Mammary microvascular endothelial cell (primary cell): ENCODE measurements at places on chromosomes 5 and 9. TPM values are rescaled to one million over a fixed set of nuclear protein-coding genes. Genes with fewer than 3 reads are reported as not detected.

The GMCL2 gene
- not detected in 2 replicates for total RNA-seq

The PCDHB10 gene
- 0.53 and 0.59 TPM in 2 replicates for total RNA-seq

The C9orf50 gene
- total RNA-seq, result 0.47 TPM in 1 of 2 replicates, not detected in the other

The IL3 gene
- not detected in 2 replicates for total RNA-seq

The PHF24 gene
- not detected in 2 replicates for total RNA-seq

The PSAT1 gene
- total RNA-seq, result 37.7 and 42.6 TPM in 2 replicates

The KCNN2 gene
- total RNA-seq, result 1.6 and 2.1 TPM in 2 replicates

The SFXN1 gene
- total RNA-seq, result 53.6 and 87.4 TPM in 2 replicates

The AHRR gene
- total RNA-seq, result 17.5 and 17.8 TPM in 2 replicates

The SLC6A3 gene
- not detected in 2 replicates for total RNA-seq

The IDNK gene
- total RNA-seq, result 5.3 and 10.9 TPM in 2 replicates

The CCL19 gene
- not detected in 2 replicates for total RNA-seq

The HAVCR2 gene
- not detected in 2 replicates for total RNA-seq

The PITX1 gene
- not detected in 2 replicates for total RNA-seq

The DAB2IP gene
- total RNA-seq, result 20.6 and 25.3 TPM in 2 replicates

The NR5A1 gene
- not detected in 2 replicates for total RNA-seq

The OR1J2 gene
- not detected in 2 replicates for total RNA-seq

The CCNO gene
- total RNA-seq, result 0.13 and 0.44 TPM in 2 replicates

The CCDC180 gene
- total RNA-seq, result 0.64 and 1.4 TPM in 2 replicates

The PCSK1 gene
- 2.8 and 2.9 TPM in 2 replicates for total RNA-seq

The XPA gene
- total RNA-seq, result 5.3 and 12.7 TPM in 2 replicates

The MARVELD2 gene
- total RNA-seq, result 1.6 and 2.3 TPM in 2 replicates

The EEIG1 gene
- total RNA-seq, result 3.1 and 19.4 TPM in 2 replicates

The CRHBP gene
- not detected in 2 replicates for total RNA-seq

The F2RL2 gene
- total RNA-seq, result 0.25 TPM in 1 of 2 replicates, not detected in the other
